ENCODE measurements at places on chromosomes 11 and 22. TPM values are rescaled to one million over a fixed set of nuclear protein-coding genes. Genes with fewer than 3 reads are reported as not detected.

Gene OR5P2
- total RNA-seq = not detected

Gene MYBPC3
- not detected for total RNA-seq

Gene ZNF280A
- total RNA-seq = not detected

Gene TRIM48
- not detected for total RNA-seq
